CD8-positive, alpha-beta T cell (primary cell): ENCODE measurements at places on chromosomes 13 and 19. TPM values are rescaled to one million over a fixed set of nuclear protein-coding genes. Genes with fewer than 3 reads are reported as not detected.

TLE2 gene
- 12.1 TPM for total RNA-seq

VRK3 gene
- total RNA-seq = 73.1 TPM

TEX101 gene
- total RNA-seq = not detected

COX7A1 gene
- total RNA-seq = not detected

PLK5 gene
- not detected for total RNA-seq

F10 gene
- total RNA-seq = not detected

KLK3 gene
- total RNA-seq = not detected

FFAR3 gene
- total RNA-seq = not detected

ZBTB32 gene
- total RNA-seq = 4.3 TPM

SULT2B1 gene
- total RNA-seq = not detected

F2RL3 gene
- total RNA-seq = not detected

LCP1 gene
- total RNA-seq = 252 TPM

TUBB4A gene
- total RNA-seq = 1.6 TPM

SIAH3 gene
- 0.49 TPM for total RNA-seq

ZNF850 gene
- 2.7 TPM for total RNA-seq

EPS8L1 gene
- 6.2 TPM for total RNA-seq

CERS1 gene
- not detected for total RNA-seq

MAG gene
- not detected for total RNA-seq

CFD gene
- total RNA-seq = 1.0 TPM
